Lung (tissue), 17 donors: ENCODE measurements at places on chromosomes 1 and 21. TPM values are rescaled to one million over a fixed set of nuclear protein-coding genes. Genes with fewer than 3 reads are reported as not detected.

DNA sequence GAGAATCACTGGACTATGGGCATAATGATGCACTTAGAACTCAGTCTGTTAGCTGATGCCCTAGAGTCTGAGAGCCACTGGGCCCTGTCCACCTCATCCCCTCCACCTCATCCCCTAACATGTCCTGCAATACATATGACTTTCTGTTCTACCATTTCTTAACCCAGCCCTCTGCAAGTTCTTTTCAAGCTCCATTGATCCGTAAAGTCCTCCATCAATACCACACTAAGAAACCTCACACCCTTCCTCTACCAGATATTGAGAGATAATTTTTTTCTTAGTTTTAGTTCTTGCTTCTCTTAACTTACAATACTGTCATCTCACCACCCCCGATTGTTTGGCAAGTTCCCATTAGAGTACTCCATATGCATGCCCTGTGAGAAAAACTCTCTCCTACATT, 22.1 kb downstream of the FCRL4 start:
- no peak for DNase-seq

GRCh38 chr21:16280686-16281091, 550.9 kb downstream of the USP25 start:
- DNase-seq = peak; percentile 55

DNA sequence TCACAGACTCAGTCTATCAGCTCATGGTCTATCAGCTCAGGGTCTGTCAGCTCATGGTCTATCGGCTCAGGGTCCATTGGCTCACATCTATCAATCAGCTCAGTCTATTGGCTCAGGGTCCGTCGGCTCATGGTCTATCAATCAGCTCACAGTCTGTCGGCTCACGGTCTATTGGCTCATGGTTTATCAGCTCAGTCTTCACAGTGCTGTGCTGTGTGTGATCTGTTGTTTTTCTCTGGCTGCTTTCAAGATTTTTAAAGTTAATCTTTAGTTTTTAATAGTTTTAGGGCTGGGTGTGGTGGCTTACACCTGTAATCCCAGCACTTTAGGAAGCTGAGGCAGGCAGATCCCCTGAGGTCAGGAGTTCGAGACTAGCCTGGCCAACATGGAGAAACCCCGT, 14.4 kb downstream of the C1orf159 start:
- no peak for DNase-seq

GRCh38 chr1:25727635-25728286, 72.2 kb upstream of the SELENON start:
- peak; percentile 85 for DNase-seq

GRCh38 chr1:186571771-186572170, 108.5 kb downstream of the PTGS2 start:
- no peak for DNase-seq

FCRL2 gene
- polyA plus RNA-seq = 0.22 TPM

GRCh38 chr1:78440381-78440793, 50.4 kb upstream of the PTGFR start:
- DNase-seq = no peak

BSND gene
- polyA plus RNA-seq = 0.02 TPM

GRCh38 chr1:13825033-13825432, 125.0 kb downstream of the PRDM2 start:
- no peak for DNase-seq

DNA sequence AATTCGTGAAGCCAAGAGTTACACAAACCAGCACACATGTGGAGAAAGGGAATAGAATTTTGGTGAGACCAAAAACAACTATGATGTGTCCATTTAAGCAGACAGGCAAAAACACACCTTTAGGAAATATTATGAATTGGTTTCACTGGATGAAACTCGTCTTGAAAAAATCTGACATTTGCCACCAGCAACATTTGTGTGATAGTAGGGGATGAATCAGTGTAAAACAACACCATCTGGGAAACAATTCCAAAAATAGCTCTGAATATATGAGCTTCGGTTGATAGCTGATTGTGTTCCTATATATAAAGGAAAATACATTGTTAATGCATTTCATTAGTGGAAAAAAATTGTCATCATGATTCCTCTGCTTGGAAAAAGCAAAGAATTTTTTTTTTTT, 327.8 kb downstream of the PAPPA2 start:
- no peak for DNase-seq

AKNAD1 gene
- 0.22 TPM for polyA plus RNA-seq

AVPR1B gene
- polyA plus RNA-seq = not detected

- no peak for DNase-seq
These were observed 8.8 kb downstream of the MINDY1 start for GRCh38 chr1:150997949-150998348.

TRMT1L gene
- 10.5 TPM for polyA plus RNA-seq

- DNase-seq = no peak
These were observed 47.7 kb downstream of the TTC13 start for GRCh38 chr1:230930986-230931385.

DNA sequence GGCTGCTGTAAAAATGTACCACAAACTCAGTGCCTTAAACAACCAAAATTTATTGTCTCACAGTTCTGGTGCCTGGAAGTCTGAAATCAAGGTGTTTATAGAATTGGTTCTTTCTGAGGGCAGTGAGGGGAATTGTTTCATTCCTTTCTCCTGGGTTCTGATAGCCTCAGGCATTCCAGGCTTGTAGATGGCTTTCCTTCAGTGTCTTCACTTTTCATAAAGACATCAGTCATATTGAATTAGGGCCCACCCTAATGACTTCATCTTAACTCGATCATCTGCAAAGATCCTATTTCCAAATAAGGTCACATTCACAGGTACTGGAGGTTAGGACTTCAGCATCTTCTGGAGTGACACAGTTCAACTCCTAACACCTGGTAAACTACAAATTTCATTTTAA, 15.0 kb downstream of the CDKN2C start:
- no peak for DNase-seq

KCNE2 gene
- not detected for polyA plus RNA-seq

DNA sequence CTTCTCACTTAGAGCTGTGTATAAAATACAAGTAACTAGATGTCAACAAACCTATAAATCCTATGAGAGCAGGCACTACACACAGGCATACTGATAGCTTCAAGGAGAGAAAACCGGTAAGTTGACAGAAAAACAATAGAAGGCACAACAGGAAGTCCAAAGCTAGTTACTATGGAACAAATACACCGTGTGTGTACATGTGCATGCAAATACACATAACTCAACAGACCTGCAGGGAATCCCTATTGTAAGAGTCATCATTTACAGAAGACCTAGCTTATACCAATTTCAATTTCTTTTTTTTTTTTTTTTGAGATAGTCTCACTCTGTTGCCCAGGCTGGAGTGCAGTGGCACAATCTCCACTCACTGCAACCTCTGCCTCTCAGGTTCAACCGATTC, 26.3 kb downstream of the JAK1 start:
- no peak for DNase-seq

DNA sequence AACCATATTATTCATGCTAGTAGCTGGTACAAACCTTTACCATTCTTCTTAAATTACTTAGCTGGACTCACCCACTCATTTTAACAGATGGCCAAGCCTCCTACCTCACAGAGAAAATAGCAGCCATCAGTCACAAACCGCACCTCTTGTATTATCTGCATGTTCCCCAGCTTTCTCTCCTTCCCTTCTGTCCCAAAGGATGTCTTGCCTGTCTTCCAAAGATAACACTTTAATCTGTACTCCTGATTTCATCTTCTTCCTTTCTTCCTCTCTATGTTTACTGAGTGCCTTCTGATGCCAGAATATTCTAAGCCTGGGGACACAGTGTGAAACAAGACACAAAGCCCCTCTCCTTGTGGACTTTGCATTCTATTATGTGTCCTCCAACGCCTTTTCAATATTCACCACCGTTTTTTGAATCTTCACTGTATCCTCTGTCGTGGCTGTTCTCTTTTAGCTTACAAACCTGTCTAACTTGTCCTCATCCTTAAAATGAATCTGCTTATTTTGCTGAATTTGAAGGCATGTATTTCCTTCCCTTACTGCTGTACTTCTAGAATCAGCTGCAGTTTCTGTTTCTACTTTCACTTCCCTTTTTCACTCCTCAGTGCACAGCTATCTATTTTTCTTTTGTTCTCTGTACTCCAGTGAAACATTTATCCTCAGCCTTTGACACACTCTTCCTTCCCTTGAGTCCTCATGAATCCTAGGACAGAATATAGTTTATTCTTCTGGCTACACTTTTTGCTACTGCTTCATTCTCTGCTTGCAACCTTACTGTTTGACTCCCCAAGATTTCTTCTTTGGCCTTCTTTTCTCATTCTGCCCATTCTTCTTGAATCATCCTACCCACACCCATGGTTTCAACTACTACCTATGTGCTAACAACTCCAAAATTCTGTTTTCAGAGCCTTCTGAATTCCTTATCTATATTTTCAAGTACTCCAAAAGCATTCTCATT, 216.9 kb upstream of the SAMSN1 start:
- no peak for DNase-seq

- DNase-seq = no peak
These were observed 115.0 kb downstream of the RERE start for GRCh38 chr1:8702472-8702849.

TEKT2 gene
- 11.6 TPM for polyA plus RNA-seq

GRCh38 chr1:157311730-157312081, 173.5 kb upstream of the ETV3 start:
- no peak for DNase-seq

- DNase-seq = peak; percentile 72
These were observed 24.1 kb upstream of the ALDH4A1 start for GRCh38 chr1:18926315-18927081.

- DNase-seq = no peak
These were observed 7.3 kb downstream of the SCNN1D start for GRCh38 chr1:1287288-1288110.

GRCh38 chr1:28417926-28418637, 48.5 kb downstream of the PHACTR4 start:
- no peak for DNase-seq

NLRP3 gene
- 1.3 TPM for polyA plus RNA-seq

PRRX1 gene
- 7.7 TPM for polyA plus RNA-seq

DNA sequence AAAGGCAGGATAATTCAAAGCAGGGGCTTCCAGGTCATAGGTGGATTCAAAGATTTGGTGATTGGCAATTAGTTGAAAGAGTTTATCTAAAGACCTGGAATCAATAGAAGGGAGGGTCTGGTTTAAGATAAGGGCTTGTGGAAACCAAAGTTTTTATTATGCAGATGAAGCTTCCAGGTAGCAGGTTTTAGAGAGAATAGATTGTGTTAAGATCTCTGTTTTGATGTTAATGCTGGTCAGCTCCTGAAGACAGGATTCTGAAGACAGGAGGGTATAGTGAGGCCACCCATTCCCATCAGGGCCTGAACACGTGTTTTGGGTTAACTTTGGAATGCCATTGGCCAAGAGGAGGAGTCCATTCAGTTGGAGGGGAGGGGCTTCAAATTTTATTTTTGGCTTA, 6.1 kb upstream of the PTBP2 start:
- no peak for DNase-seq

GRCh38 chr1:21342961-21343838, 52.9 kb upstream of the ECE1 start:
- DNase-seq = no peak
